ENCODE measurements at places on chromosomes 12 and 14. TPM values are rescaled to one million over a fixed set of nuclear protein-coding genes. Genes with fewer than 3 reads are reported as not detected.

Gene KIF5A
- total RNA-seq = 0.24 TPM

Gene GZMH
- total RNA-seq = not detected

Gene SYT10
- total RNA-seq = not detected

Gene OR11H7
- not detected for total RNA-seq

Gene CELA1
- total RNA-seq = not detected

Gene PTGDR
- total RNA-seq = 0.29 TPM

Gene CCDC196
- not detected for total RNA-seq

Gene TSPAN19
- not detected for total RNA-seq

Gene NPFF
- not detected for total RNA-seq

Gene DCN
- total RNA-seq = 1,790 TPM

Gene TRIM9
- total RNA-seq = 0.77 TPM

Gene ACACB
- 94.9 TPM for total RNA-seq

Gene SPX
- total RNA-seq = 3.9 TPM

Gene AHNAK2
- 5.7 TPM for total RNA-seq

Gene RPS6KA5
- total RNA-seq = 15.5 TPM

Gene LRRIQ1
- total RNA-seq = 0.17 TPM

Gene ESR2
- 0.60 TPM for total RNA-seq

Gene NTS
- total RNA-seq = not detected

Gene PRMT5
- total RNA-seq = 51.9 TPM

Gene NXPH4
- total RNA-seq = 0.29 TPM

Gene PRR4
- 0.83 TPM for total RNA-seq

Gene SAMD15
- total RNA-seq = 0.49 TPM

Gene TAS2R9
- not detected for total RNA-seq

Gene MSRB3
- 125 TPM for total RNA-seq

Gene ITGB7
- total RNA-seq = 1.6 TPM

Gene MYH6
- total RNA-seq = 12,862 TPM

Gene MLF2
- total RNA-seq = 129 TPM

Gene CSAD
- total RNA-seq = 12.5 TPM

Gene PTCSC3
- not detected for total RNA-seq

Gene NYNRIN
- 9.3 TPM for total RNA-seq

Gene DEGS2
- not detected for total RNA-seq

Gene KDM5A
- 36.8 TPM for total RNA-seq

Gene KRT6C
- total RNA-seq = not detected

Gene FAM222A
- 9.4 TPM for total RNA-seq

Gene REP15
- 1.3 TPM for total RNA-seq

Gene TRHDE
- 4.6 TPM for total RNA-seq

Gene PAN2
- total RNA-seq = 39.9 TPM

Gene CNTN1
- 0.59 TPM for total RNA-seq

Gene SERPINA12
- not detected for total RNA-seq

Gene C12orf54
- total RNA-seq = not detected

Gene RNASE3
- not detected for total RNA-seq

Gene TMEM30B
- 1.9 TPM for total RNA-seq

Gene CCDC197
- total RNA-seq = not detected

Gene PCED1B
- total RNA-seq = 1.3 TPM

Gene PRH1
- total RNA-seq = 4.6 TPM

Gene OTUB2
- total RNA-seq = 0.45 TPM

Gene TMEM132C
- total RNA-seq = 9.4 TPM

Gene USP5
- 69.1 TPM for total RNA-seq

Gene SLC16A7
- 64.3 TPM for total RNA-seq
